ENCODE measurements at places on chromosomes 12 and 14.

GRCh38 chr14:57943038-57943437 lies 77.1 kb upstream of the SLC35F4 start:
- DNase-seq = no peak

DNA sequence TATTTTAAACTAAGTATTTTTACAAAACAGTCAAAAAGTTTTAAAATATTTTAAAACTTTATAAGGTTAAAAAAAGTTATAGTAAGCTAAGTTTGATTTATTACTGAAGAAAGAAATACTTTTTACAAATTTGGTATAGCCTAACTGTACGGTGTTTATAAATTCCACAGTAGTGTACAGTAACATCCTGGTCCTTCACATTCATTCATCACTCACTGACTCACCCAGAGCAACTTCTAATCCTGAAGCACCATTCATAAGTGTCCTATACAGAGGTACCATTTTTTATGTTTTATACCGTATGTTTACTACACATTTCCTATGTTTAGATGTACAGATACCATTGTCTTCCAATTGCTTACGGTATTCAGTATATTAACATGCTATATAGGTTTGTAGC lies 170.0 kb downstream of the KLHL28 start:
- DNase-seq = no peak

DNA sequence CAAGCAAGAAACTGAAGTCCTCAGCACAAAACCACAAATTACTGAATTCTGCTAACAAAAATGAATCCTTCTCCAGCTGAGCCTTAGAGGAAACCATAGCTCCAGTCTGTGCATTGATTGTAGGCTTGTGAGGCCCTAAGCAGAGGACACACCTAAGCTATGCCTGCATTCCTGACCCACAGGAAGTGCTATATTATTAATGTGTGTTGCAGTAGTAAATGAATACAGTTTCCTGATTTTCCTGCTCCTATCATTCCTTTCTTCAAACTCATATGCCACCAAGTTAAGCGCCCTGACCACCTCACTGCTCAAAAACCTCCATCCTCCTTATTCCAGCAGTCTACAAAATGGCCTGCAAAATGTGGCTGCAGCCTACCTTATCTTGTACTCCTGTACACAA lies 151.9 kb upstream of the ABCD2 start:
- no peak for DNase-seq

GRCh38 chr12:20931894-20932293 lies 121.4 kb downstream of the SLCO1B3 start:
- no peak for DNase-seq

DNA sequence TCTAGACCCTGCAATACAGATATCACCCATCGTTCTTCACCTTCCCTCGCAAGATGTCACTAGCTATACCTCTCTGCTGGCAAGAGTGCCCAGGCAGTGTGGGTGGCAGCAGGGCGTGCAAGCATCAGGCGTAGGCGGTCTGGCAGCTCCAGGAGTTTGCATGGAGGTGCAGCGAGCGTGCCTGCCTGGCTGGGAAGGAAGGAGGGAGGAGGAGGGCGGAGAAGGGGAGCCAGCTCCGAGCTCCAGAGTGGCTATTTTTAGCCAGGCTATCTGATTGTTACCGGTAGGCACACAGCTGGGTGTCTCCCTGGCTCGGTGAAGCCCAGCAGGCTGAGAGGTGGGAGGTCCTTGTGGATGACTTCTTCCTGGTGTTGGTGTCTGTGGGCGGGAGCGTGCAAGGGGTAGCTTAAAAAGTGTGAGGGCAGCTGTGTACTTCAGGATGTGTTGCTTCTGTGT lies 6.2 kb downstream of the FOXJ2 start:
- DNase-seq = peak; percentile 70

DNA sequence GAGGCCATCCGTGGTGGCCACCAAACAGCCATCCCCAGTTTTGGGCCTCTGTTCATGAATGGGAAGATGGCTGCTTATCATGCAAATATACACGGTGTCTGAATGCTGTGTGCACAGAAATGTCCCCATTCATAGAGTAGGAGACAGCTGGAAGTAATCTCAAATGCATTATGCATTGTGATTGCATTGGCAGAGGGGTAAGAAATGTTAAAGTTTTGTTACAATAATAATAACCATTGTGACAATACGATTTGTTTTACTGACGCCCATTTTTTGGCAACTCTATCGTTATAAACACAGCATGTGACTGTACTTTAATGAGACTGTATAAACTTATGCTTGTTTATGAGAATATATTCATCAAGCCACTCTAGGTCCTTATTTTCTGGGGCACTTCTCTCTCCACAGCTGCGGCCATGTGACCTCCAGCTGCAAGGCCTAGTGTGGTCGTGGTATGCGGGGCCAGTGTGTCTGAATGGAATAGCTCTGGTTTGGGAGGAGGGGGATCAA lies 474.3 kb downstream of the VRK1 start:
- no peak for DNase-seq

GRCh38 chr14:99908653-99909250 lies 115.5 kb downstream of the EML1 start:
- no peak for DNase-seq

- no peak for DNase-seq
Observed at GRCh38 chr12:73659802-73660201, 877.8 kb upstream of the ATXN7L3B start.

DNA sequence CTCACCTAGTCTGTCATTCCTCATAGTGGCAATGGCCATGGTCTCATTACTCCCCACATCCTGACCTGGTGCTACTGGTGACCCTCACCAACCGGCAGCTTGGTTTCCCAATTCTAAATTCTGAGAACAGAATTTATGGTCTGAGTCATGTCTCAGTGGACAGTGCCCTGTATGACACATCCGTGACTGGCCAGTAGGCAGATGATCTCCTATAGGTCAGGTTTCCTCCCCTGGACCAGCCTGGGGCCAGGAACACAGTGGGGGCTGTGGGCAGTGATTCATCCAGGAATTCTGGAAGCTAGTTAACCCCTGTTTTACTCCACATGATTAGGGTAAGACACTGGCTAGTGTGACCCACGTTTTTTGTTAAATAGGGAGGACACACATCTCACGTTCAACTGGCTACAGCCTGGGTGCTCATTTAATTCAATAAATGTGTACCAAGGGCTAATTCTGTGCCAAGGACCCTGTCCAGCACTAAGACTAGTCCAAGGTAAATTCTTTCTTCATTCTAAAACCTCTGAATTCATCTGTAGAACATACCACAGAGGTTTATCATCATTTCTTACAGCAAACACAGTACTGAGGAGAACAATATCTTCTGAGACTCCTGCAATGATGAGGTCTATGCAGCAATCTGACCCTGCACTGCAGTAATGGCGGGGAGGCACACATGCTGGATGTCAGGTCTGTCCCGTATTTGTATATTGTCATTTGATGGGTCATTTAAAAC lies 249.6 kb upstream of the TBX3 start:
- DNase-seq = no peak

DNA sequence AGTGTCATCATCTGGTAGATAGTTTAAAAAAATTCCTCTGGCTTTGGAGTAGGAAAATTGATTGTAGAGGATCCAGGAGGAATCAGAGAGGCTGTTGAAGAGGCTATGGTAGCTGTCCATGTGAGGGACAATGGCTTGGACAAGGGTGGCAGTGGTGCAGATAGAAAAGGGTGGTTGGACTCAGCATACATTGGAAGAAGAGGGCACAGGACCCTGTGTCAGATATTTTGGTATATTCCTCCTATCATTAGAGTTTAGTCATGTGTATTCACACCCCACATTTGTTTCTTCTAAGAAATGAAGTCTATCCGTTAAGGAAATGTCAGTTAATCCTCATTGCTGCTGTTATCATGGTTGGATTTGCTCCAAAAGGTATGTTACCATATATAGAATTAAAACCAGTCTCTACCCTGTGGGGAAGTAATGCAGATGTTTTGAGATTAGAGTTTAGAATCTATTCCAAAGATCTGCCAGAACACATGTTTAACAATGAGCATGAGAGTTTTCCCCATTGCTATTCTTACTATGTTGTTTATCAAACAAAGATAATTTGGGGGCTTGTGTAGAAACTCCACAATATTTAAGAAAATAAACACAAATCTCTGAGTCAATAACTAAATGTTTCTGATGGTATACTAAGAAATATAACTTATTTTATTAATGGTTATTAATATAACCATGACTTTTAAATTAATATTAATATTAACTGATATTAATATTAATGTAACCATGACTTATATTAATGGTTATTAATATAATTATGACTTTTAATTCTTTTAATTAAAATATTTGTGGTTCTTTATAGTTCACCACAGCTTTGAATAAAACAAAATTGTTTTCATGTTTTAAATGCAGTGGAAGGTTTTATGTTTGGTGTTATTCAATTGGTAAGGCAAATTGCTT lies 80.9 kb downstream of the CRADD start:
- no peak for DNase-seq

- no peak for DNase-seq
Observed at GRCh38 chr14:33343016-33343415, 404.3 kb downstream of the NPAS3 start.

All from LNCaP clone FGC (cell line).